Fibroblast of skin of abdomen (primary cell): ENCODE measurements at places on chromosomes 3 and 15.

DNA sequence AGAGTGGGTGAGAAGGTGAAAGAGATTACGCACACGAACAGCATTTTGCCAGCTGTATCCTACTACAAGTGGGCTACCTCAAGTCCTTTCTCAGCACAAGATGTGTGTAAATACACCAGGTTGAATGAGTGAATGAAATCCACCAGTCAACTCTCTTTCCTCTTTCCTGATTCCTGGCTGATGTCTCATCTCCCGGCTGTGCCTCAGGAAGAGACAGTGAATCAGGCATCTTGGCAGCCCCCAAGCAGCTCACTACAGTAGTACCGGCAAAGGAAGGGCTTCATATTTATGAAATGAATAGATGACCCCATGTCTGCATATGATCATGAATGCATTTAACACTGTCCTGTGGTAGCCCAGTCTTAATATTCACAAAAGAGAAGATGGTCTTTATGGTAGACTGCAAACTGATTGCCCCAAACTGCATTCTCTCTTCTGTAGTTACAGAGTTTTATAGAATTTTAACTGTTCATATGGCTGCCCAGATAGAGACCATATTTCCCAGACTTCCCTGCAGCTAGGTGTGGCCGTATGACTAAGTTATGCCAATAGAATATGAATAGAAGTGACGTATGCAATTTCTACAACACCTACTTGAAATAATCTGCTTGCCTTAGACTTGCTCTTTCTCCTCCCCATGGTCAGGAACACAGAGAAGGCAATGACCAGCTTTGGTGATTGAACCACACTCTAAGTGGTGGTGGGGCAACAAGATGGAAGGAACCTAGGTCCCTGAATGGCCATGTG is 22.7 kb downstream of the MGLL start:
- DNase-seq: peak; percentile 96

GRCh38 chr15:66872405-66872804 is 170.4 kb downstream of the SMAD6 start:
- DNase-seq: peak; percentile 39

DNA sequence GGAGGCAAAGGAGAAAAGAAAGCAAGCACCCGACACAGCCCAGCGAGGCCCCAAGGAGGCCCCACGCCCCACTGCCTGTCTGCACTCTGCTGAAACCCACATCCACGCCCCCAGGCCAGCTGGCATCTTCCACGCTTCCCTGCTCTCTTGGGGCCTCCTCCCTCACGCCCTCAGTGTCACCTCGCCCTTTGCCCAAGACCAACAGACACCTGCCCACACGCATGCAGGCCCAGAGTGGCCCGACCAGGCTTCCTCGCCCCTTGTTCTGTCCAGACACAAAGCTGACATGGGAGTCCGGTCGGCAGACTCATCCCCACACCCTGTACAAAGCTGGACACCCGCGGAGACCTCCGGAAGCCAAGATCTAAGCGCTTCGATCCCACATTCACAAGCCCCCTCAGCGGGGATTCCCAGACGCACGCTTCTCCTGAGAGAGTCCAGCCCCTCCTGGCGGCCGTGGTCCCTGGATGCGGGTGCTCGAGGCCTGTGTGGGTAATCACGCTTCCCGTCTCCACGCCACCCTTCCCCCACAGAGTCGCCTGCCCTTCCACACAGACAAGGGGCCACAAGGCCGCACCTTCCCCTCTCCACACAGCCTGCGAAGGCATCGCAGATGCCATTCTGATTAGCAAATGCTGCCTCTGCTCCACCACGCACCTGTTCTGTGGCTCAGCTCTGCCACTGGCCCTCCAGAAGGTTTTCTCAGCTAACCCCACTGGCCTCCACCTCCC is 176.6 kb downstream of the XXYLT1 start:
- DNase-seq: no peak

GRCh38 chr3:100852840-100853239 is 140.4 kb downstream of the ABI3BP start:
- no peak for DNase-seq

GRCh38 chr3:183123891-183124290 is 24.6 kb upstream of the MCCC1 start:
- peak; percentile 24 for DNase-seq

- no peak for DNase-seq
These were observed 101.3 kb upstream of the EIF1B start for GRCh38 chr3:40208251-40208650.

DNA sequence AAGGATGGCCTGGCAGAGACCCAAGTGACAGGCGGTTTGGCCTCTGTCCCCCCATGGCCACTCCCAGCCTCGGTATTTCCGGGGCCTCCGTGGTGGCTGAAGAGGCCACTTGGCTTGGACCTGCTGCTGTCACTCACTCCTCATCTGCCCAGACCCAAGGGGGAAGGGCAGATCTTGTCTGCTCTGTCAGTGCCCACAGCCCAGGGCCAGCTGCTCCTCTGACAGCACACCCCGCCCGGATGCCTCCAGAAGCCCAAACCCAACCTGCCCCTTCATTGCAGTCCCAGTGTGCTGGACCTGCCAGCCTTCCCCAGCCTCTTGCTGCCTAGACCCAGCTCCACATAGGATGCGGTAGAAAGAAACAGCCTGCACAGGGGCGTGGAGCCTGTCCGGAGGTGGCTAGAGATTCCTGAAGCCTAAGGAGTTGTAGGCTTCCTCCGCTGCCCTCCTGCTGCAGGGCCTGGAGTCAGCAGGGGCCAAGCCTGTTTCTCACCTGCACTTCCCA is 52.0 kb downstream of the MAGEF1 start:
- DNase-seq: peak; percentile 20

- DNase-seq: no peak
These were observed 18.5 kb downstream of the RMDN3 start for GRCh38 chr15:40736575-40736974.

DNA sequence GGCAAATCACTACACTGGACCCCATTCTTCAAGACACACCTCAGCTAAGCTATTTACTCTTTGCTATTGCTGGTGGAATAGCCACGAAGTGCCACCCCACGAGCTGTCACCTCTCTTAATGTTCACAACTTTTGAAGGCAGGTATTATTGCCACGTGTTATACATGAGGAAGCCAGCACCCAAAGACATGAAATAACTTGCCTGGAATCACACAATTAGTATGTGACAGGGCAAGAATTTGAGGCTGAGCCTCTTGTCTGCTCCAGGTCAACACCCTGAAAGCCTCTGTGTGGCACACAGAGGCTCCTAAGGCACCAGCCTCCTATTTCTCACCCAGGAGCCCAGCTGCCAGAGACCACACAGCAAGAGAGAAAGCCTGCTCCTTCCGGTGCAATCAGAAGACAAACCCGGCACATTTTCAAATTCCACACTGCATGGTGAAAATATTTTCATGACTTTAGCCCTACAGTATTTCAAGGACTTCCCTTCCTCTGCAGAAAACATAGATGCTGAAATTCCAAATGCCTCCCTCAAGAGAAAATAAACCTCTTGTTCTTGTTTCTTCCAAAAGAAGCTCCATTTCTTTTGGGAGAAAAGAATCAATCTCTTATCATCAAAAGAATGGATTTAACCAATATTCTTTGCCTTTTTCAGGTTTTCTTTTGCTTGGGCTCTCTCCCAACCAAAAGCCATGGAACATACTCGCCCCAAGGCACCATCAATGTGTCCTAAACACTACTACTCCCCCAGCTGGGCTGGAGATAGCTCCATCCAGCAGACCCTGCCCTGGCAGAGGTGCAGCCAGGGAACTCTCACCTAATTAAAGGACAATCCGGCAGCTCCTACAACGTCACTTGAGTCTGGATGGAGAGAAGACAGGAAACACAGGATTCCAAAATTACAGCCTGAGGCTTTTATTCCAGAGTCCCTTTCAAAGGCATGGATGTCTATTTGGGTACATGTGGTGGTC is 84.7 kb upstream of the THBS1 start:
- peak; percentile 77 for DNase-seq

DNA sequence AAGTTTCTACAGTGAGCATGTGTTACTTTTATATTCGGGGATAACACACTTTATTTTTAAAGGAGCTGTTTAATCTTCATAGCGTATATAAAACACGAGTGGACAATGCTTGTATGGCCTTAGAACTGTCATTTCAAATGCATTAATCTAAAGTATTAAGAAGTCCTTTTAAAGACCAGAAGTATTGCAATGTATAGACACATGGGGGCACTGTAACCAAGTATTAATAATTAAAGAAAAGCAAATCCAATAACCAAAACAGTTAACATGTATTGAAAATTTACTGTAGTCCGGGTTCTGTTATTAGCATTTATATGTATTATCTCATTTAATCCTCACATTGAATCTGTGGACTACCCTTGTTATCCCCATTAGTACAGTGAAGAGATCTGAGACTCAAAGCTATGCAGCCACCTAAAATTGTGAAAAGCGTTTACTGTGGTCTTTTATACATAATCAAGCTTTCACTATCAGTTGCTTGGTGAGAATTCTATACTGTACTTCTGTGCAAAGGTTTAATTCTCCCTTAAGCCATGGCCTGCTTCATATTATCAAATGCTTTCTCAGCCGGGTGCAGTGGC is 10.1 kb downstream of the ARL14 start:
- DNase-seq: no peak

GRCh38 chr3:10845001-10845761 is 29.2 kb downstream of the SLC6A11 start:
- DNase-seq: no peak

- peak; percentile 29 for DNase-seq
These were observed 51.0 kb downstream of the ZDHHC19 start for GRCh38 chr3:196159952-196160804.

- no peak for DNase-seq
These were observed at the start of gene ANKRD34C for GRCh38 chr15:79282371-79283251. TSS of gene ANKRD34C (plus strand) at chr15:79282722. CDS start at chr15:79293285, 10,563 bp downstream.

DNA sequence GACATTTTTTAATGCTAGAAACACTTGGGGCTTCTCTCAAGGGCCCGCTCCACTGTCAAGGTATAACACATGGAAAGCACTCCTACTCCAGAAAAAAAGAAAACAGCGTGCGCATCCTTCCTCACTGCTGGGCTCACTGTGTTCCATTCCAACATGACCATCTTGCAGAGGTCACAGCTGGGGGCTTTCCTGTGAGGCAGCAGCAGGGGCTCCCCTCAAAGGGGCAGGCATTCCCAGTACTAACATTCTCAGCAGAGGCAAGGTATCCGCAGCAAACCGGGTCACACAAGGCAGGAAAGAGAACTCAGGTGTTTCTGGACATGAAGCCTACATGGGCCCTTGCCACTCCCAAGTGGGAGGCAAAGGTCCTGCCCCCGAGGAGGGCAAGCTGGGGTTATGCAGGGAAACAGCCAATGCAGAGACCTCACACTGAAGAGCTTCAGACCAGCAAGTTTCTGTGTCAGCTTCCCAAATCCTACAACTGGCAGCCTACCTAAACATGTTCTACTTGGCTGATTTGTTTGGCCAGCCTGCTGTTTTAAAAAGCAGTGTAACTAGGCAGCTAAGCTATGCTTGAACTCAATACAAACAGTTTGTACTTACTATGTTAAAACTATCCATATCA is 6.4 kb downstream of the BDH1 start:
- no peak for DNase-seq

DNA sequence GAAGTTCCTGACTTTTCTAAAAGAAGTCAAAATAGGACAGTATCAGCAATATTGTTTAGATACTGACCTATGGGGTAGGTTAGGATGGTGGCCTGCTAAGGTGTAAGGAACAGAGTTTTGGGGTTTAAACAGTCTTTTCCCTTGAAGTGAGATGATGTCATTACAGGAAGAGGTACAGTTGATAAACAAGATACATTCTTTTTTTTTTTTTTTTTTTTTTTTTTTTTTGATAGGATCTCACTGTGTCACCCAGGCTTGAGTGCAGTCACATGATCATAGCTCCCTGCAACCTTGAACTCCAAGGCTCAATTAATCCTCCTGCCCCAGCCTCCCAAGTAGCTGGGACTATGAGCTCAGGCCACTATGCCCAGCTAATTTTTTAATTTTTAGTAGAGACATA is 33.3 kb downstream of the SLC25A36 start:
- no peak for DNase-seq

DNA sequence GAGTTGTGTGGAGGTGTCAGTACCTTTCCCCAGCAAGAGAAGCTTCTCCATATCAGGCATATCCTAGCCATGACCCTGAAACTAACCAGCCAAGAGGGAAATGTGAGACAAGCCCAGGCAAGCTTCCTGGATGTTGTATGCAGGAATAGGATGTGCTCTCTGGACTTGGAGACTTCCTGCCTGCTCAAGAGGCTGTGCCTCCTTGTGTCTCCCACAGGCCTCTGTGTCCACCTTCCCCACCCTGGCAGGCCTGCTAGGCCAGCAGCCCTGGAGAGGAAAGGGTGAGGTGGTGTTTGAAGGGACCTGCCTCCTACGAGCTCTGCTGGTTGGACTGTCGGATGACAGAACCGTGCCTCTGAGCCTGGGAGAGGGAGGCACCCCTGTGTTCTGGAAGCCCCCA is 2.1 kb upstream of the DYNLT2B start:
- DNase-seq: no peak

DNA sequence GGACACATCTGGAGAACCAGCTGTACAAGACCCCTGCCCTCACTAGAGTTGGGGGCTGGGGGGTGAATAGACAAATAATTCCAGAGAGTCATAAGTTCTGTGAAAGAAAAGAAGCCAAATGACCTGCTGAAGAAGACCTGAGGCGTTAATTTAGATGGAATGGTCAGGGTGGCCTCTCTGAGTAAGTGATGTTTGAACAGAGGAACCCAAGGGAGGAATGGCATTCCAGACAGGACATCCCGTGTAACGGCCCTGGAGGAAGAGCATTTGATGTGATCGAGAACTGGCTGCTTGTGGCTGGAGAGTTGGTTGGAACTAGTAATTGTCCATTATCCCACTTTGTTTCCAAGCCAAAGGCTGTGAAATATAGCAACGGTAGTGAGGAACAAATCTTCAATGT is 1.7 kb downstream of the NR2C2 start:
- no peak for DNase-seq

DNA sequence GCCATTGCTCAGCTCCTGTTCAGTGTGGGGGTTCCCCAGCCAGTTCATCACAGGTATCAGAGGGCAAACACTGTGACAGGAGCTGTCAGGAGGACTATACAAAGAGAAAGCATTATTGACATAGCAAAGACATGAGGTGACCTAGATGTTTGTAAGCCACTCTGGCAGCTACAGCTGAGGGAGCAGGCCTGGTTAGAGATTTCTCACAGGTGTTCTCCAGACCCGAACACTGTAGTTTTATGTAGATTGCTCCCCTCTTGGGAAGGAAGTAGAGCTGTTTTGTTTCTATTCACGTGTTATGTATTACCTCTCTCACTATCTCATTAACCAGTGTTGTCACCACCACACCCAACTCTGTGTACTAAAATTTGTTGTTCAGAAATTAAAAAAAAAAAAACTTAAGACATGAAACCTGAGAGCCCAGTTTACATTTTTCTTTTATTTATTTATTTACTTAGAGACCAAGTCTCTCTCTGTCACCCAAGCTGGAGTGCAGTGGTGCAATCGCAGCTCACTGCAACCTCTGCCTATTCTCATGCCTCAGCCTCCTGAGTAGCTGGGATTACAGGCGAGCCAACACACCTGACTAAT is 123.7 kb downstream of the RBPMS2 start:
- DNase-seq: no peak

DNA sequence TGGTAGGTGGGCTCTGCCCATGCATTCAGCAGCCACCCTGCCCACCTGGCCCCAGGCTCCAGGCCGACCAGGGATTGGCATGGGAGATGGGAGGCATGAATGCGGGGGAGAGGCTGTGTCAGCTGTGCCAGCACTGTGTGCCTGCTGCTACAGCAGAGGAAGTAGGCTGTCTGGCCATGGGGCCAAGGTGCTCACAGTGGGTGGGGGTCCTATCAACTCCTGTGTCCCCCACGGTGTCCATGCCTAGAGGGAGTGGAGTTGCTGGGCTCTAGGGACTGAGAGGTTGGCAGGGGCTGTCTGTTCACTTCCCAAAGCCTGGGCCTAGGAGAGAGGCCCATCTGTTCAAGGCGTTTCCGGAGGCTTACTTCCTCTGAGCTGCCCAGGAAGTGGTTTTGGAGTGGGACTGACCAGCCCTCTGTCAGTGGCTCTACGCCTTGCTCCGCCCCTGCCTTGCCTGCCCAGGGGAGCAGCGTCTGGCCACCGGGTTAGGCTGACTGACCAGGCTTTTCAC is 5.8 kb downstream of the PRKCD start:
- peak; percentile 24 for DNase-seq
